ENCODE measurements at places on chromosomes 6 and 20.

GRCh38 chr6:137240168-137240567 is 21.0 kb upstream of the IFNGR1 start:
- DNase-seq = peak; percentile 71

GRCh38 chr20:42261766-42262270 is 643.6 kb upstream of the CHD6 start:
- DNase-seq = no peak

DNA sequence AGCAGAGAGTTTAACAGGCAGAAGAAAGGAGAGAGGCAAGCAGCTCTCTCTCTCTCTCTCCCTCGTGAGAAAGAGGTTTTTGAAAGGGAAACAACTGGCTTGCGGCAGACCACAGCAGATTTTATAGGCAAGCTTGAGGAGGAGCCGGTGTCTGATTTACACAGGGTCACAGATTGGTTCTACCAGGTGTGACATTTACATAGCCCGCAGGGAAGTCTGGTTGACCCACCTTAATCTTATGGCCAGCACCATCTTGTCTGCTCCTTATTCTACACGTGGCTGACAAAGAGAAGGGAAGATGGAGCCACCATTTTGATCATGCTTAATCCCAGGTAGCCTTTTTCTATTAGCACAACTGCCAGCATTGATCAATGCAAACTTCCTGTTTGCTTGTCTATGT is 65.4 kb downstream of the OR2J2 start:
- DNase-seq = no peak

DNA sequence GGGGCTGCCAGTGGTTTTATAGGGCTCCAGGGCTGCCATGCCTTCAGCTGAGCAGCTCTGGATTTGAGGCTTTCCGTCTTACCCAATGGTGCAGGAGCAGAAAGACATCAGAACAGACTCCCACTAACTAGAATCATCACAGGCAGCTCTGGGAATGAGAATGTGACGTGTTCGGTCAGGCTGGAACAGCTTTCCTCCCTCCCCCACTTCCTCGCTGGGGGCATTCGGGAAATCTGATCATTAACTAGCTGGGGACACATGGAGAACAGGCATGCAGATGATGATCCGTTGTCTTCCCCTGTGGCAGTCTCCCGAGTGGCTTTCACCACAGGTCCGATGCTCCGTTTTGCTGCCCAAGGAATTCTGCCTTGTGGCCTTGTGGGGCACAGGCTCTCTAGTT is 5.5 kb upstream of the MTG2 start:
- DNase-seq = no peak

- DNase-seq = no peak
Measured at GRCh38 chr6:89630488-89630887, 8.1 kb downstream of the LYRM2 start.

GRCh38 chr20:35271073-35271882 is 6.6 kb downstream of the MMP24OS start:
- no peak for DNase-seq
